Brain (organoid and tissue), 16 donors: ENCODE measurements at places on chromosomes 7 and 10.

DNA sequence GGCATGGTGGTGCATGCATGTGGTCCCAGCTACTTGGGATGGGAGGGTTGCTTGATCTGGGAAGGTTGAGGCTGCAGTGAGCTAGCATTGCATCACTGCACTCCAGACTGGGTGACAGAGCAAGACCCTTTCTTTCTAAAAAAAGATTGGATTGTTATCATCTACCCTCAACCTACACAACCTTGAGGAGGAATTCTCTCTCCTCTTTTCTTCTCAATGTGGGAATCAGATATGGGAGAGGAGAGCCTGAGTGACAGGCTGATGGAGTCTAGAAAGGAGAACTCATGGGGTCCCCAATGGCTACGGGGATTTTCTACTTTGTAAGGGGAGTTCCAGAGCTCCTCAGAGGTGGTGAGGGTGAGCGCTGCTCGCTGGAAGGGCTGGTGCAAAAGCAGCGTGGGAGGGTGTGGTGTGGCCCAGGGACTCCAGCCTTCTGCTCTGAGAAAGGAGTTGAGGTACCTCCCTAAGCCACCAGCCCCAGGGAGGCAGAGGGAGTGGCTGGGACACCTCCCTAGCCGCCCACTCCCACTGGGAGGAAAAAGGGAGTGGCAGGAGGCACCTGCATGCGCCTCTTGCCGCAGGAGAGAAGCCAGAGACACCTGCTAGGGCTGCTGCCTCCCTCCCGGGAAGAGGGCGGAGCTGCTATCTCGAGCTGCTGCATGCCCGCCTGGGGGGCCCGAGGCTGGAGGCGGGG, 48.4 kb downstream of the GATA3 start:
- DNase-seq, result no peak

GRCh38 chr10:73076360-73077183, 20.1 kb downstream of the P4HA1 start:
- peak; percentile 94 for DNase-seq

- DNase-seq, result peak; percentile 81
These were observed at the start of gene PIP4K2A for GRCh38 chr10:22714479-22715289. TSS of gene PIP4K2A (minus strand) at chr10:22714578. CDS start at chr10:22714326, 252 bp downstream.

GRCh38 chr10:104084482-104085142, 1.1 kb downstream of the COL17A1 start:
- no peak for DNase-seq

- DNase-seq, result no peak
These were observed 586.6 kb downstream of the SUGCT start for GRCh38 chr7:40721342-40721949.

GRCh38 chr10:123148414-123149161, 652 bp downstream of the HMX2 start:
- DNase-seq, result no peak

- DNase-seq, result no peak
These were observed 934.4 kb upstream of the LRRN3 start for GRCh38 chr7:110156511-110156910.

DNA sequence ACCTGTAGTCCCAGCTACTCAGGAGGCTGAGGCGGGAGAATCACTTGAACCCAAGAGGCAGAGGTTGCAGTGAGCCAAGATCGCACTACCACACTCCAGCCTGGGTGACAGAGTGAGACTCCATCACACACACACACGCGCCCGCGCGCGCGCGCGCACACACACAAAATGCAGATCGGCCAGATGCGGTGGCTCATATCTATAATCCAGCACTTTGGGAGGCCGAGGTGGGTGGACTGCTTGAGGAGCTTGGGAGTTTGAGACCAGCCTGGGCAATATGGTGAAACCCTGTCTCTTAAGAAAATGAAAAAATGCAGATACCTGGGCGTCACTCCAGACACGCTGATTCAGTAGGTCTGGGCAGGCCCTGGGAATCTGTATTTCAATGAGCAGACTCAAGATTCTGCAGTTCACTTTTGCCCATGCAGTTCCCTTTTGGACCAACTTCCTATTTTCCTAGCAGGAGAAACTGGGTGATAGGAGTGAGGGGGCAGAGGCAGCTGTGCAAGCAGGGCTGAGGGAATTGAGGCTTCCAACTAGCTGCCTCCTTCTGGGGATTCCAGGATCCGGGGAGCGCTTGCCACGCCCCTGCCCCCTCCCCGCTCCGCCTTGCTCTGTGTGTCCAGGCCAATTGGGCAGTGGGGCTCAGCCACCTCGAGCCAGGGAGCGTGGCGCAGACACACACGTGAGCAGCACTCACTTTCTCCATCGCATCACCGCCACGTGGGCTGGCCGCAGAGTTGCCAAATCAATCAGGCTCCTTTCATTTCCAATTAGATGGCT, 173.6 kb downstream of the SH3PXD2A start:
- DNase-seq, result no peak

DNA sequence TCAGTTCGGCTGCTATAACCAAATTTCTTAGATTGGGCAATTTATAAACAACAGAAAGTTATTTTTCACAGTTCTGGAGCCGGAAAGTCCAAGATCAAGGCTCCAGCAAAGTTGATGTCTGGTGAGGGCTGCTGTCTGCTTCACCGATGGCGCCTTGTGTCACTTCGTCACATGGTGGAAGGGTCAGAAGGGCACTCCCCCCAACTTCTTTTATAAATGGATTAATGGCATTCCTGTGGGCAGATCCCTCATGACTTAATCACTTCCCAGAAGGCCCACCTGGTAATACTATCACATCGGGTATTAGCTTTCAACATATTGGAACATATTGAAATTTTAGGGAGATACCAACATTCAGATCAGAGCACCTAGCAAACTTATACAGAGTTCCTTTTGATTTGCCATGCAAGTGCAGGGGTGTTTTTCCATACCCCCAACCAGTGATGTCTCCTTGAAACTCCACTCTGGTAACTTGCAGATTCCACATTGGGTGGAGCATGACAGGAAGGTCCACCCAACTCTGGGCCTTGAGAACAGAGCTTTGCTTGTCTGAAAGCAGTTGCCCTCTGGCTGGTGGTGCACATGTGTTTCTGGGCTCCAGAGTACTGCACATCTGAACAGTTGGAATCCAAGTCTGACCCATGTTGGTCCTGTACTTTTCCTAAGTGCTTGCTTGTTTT, 85.1 kb upstream of the KMT2E start:
- DNase-seq, result no peak

GRCh38 chr7:41139789-41140188, 563.1 kb downstream of the INHBA start:
- DNase-seq, result no peak

GRCh38 chr10:4503076-4503475, 322.9 kb upstream of the AKR1E2 start:
- DNase-seq, result no peak

- DNase-seq, result peak; percentile 17
These were observed 68.0 kb downstream of the GBF1 start for GRCh38 chr10:102313221-102313896.

DNA sequence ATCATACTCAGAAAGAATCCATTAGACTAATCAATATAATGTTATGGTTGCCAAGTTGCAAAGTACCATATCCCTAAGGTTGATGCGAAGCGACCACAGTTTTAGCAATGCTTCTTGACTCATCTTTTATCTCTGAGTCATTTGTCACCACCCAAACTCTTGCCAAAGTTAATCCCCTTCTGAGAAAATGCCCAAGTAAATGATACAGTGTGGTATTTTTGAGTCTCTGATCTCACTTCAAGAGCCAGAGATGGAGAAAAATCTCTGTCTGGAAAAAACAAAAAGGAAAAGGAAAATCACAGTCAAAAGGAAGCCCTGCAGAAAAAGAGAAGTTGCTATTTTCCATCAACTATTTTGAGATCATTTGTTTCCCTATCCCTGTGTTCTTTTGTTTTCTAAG, 26.7 kb upstream of the OTUD1 start:
- DNase-seq, result no peak

- DNase-seq, result no peak
These were observed 683.1 kb downstream of the NRG3 start for GRCh38 chr10:82558014-82558607.

- DNase-seq, result no peak
These were observed 112.9 kb downstream of the VIPR2 start for GRCh38 chr7:159031750-159032149.

- DNase-seq, result no peak
These were observed 88.5 kb upstream of the TCERG1L start for GRCh38 chr10:131399981-131400380.

- no peak for DNase-seq
These were observed 173.0 kb downstream of the SKAP2 start for GRCh38 chr7:26691406-26691805.

DNA sequence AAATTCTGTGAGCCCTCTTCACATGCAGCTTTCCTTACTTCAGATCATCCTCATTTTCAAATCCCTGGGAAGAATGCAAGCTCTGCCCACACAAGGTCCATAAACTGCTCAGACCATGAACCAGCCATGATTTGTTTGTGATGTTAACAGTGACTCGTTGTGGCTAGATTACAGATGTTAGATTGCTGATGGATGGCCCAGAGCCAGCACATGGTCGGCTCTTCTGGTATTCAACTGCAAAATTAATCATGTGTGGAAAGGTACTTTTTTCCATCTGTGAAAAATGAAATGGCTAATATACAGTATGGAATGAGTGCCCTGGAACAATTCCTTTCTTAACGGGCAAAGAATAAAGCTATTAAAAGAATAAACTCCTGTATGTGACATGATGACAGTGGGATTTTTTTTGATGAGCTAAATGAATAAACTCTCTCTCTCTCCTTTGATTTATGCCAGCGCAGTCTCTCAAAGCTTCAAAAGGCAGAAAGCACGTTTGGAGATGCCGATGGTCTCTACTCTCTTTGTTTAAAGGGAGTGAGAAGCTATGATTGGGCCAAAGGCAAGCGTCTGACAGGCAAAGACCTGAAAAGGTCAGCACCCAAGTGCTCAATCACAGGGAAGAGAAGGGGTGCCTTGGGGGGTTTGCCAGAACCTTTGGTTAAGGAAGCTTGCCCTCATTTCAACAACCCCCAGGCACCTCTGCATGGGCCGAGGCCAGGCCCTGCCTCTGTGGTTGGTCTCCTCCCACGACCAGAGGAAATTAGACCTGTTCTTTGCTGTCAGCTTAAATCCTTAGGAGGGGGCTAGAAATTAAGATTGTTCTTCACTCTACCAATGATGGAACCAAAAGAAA, 444.0 kb upstream of the NFE2L3 start:
- peak; percentile 22 for DNase-seq

- no peak for DNase-seq
These were observed 81.3 kb upstream of the CUX1 start for GRCh38 chr7:101736084-101736483.

DNA sequence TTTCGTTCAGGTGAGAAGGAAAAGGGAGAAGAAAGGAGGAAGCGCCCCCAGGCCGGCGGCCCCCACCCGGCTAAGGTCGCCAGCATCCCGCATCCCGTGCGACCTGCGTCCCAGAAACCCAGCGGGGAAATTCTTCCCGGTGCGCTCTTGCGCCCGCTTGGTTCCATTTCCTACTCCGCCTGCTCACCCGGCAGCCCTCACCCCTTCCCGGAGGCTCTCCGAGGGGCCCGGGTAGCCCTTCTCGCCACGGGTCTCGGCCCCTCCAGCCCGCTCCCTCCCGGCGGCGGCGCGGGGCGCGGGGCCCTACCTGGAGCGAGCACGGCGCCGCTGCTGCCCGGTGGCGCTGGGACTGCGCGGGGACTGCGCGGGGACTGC, at the start of gene PRKCQ:
TSS of gene PRKCQ (minus strand) at position 373 of the 375 bp plus-strand sequence. CDS start 65,141 bp downstream, outside the sequence.
- DNase-seq, result no peak

DNA sequence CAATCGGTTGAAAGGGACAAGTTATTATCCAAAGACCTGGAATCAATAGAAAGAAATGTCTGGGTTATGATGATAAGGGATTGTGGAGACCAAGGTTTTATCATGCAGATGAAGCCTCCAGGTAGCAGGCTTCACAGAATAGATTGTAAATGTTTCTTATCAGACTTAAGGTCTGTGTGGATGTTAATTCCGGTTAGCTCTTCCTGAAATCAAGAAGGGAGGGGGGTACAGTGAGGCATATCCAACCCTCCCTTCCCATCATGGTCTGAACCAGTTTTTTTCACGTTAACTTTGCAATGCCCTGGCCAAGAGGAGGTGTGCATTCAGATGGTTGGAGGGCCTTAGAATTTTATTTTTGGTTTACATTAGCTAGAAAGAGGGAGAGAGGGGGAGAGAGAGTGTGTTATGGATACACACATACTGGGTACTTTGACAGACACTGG, 9.8 kb upstream of the LRRC61 start:
- no peak for DNase-seq

DNA sequence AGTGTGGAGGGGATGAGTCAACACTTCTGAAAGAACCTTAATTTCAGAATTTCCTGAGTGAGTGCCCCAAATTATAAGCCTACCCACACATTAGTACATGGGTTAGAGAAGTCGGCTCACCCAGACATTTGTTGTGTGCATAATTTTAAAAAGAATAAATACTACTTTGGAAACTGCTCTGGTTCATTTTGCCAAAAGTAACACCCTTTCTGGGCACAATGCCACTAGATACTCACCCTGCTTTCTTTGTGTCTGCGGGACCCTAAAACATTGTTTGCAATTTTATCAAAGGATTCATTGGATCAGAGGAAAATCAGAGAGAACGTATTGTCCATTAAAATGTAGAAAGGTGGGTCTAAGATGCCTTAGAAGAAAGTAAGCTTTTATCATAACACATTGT, 245.5 kb upstream of the NRP1 start:
- no peak for DNase-seq

GRCh38 chr7:134493091-134493490, 34.2 kb upstream of the AKR1B1 start:
- no peak for DNase-seq

DNA sequence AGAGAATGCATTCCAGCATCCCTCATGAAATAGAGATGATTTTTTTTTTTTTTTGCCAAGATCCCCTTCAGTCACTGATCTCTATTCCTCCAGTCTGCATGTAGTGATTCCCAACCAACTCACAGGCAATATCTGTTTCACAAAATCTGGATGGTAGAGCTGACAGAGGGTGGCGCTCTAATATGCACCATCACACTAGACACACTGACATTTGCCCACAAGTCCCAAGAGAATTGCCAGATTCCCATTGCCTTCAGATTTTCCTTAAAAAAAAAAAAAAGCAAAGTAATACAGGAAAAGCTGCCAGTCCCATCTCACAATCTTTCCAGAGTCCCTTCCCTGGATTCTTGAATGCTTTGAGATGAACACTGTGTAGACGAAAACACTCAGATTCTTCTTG, 301.0 kb downstream of the SORCS1 start:
- DNase-seq, result no peak

- no peak for DNase-seq
These were observed 30.9 kb upstream of the VCL start for GRCh38 chr10:73967022-73967429.

DNA sequence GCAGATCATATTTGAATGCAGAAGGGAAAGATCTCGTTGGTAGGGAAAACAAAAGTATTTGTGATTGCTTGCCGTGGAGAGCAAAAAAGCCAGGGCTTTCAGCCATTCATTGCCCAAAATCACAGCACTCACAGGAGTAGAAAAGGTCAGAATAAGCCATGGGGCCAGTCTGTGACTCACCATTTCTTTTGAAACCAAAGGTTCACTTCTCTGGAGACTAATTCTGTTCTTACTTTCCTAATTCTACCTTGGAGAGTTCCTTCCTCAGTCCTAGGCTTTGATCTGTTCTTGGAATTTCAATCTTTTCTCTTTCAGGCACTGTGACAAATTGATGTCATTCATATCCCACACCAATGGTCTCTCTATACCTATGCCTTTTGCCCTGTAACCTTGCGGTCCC, 54.1 kb upstream of the FAM180A start:
- DNase-seq, result no peak

GRCh38 chr10:18325889-18326531, 185.8 kb downstream of the CACNB2 start:
- no peak for DNase-seq

GRCh38 chr7:149027611-149028345, 527 bp downstream of the PDIA4 start:
- peak; percentile 41 for DNase-seq

GRCh38 chr7:73992101-73992562, 35.8 kb upstream of the ELN start:
- no peak for DNase-seq

GRCh38 chr10:125788156-125789034, 12.8 kb upstream of the MMP21 start:
- DNase-seq, result no peak
